GM06990 (cell line): ENCODE measurements at places on chromosomes 2 and 18.
A peak's percentile ranks its signal among the peaks of the same experiment; 100 is the strongest.

- peak; percentile 61 for DNase-seq
Observed at GRCh38 chr18:11042247-11042646, 107.1 kb downstream of the PIEZO2 start.

- no peak for DNase-seq
Observed at GRCh38 chr2:2942906-2943305, 434.7 kb downstream of the EIPR1 start.

DNA sequence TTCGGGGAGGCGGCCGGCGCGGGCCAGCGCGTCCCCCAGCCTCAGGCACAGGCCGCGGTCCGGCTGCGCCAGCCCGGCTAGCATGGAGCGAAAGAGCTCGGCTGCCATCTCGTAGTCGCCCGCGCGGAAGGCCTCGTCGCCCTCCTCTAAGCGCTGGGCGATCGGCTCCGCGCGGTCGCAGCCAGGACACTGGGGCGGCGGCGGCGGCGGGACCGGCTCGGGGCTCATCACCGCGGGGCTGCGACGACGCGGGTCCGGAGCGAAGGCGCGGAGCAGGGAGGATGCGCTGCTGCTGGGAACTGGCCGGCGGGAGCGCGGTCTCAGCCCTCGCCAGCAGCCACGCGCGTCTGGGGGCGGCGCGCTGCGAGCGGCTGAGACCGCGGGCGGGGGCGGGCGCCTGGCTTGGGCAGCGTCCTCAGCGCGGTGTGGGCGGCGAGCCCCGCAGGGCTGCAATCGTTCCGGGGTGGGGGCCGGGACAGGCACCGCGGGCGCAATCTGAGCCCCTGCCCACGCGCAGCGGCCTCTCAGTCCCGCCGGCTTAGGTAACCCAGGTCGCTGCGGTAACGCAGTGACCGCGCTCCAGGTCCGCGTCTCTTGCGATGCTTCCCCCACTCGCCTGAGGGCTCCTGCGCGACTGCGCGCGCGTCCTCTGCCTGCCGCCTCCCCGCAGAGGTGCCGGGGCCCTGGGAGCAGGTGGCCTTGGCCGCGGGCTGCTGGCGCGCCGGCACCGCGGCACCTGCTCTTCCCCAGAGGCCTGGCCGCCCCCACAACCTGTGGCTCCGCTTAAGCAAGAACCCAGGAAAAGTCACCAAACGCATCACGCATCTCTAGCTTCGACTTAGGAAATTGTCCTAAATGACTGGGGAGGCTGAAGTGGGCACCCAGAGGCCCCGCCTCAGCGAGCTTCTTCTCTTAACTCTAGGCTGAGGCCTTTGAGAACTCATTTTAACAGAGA lies at the start of gene LONRF2:
Gene LONRF2, minus strand, starts transcription at position 636 of the 955 bp plus-strand sequence. Its CDS starts 408 bp downstream, at position 228.
- DNase-seq = peak; percentile 12

- peak; percentile 55 for DNase-seq
Observed at GRCh38 chr18:79950515-79951341, 725 bp downstream of the SLC66A2 start.

DNA sequence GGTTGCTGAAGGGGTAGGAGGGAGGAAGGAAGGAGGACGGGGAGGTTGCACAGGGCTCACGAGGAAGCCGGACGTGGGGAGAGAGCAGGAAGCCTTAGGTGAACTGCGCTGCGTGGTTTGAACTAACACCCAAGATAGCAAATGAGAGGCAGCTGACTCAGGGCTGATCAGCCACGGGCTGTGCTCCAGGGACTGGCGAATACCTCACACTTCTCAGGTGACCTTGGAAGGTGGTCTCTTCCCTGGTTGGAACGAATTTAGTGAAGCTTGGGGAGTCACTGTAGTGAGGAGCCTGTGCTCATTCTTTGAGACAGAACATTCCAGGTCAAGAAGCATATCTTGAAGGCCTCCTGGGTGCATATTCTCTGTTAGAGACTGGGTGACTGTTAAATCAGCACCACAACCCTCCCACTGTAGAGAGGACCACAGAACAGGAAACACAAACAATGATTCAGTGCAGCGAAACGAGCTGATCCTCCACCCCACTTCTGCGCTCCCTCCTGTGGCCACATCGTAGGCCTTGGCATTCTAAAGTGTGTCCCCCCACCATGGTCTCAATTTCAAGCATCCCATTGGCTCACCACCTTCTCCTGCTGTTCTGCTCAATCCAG lies 33.8 kb downstream of the TOGARAM2 start:
- peak; percentile 35 for DNase-seq

- no peak for DNase-seq
Observed at GRCh38 chr2:190553254-190553653, 18.7 kb upstream of the NEMP2 start.

GRCh38 chr2:36785179-36785795 lies 88.8 kb downstream of the VIT start:
- no peak for DNase-seq

DNA sequence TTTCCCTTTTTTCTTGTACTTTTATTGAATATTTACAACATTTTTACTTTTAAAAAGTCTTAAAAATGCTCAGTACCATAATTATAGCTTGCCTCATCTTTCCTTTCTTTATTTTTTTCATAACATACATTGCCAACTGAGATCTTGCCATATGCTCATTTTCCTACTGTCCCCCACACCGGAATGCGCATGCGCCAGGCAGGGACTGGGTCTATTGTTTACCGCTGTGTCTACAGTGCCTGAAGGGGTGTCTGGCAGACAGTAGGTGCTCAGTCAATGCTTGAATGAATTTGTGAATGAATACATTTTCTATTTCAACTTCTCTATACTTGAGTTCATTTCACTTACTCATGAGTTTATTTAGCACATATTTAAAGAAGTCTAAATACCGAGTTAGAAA lies 158.0 kb downstream of the CYP26B1 start:
- DNase-seq = no peak
